ENCODE measurements at places on chromosomes 2 and 18. TPM values are rescaled to one million over a fixed set of nuclear protein-coding genes. Genes with fewer than 3 reads are reported as not detected.

The CCDC178 gene
- total RNA-seq = not detected

The TRIM54 gene
- total RNA-seq = not detected

The EN1 gene
- total RNA-seq = not detected

The IER3IP1 gene
- 18.7 TPM for total RNA-seq

The MEIS1 gene
- 2.7 TPM for total RNA-seq

The UPP2 gene
- total RNA-seq = not detected

The QPCT gene
- total RNA-seq = 12.1 TPM

The LOXHD1 gene
- total RNA-seq = not detected

The POTEC gene
- total RNA-seq = not detected

All from Caki2 (cell line).